ENCODE measurements at places on chromosomes 3 and 15.

DNA sequence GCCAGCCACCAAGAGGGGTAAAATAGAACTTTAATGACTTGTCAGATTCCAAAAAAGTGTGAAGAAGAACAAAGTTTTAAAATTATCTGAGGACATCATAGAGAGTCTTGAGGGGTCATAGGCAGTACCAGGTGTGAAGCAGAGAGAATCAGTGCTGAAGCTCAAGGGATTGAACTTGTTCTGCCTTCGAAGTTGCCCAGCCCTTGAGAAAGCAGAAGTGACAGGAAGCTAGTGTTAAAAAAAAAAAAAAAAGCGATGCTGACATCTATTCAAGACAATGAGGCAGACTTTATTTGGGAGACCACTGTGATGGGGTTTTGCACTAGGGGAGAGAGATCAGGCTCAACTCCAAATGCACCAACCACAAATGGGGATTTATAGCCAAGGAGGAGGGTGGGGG, 21.8 kb downstream of the FBXO22 start:
- no peak for DNase-seq

DNA sequence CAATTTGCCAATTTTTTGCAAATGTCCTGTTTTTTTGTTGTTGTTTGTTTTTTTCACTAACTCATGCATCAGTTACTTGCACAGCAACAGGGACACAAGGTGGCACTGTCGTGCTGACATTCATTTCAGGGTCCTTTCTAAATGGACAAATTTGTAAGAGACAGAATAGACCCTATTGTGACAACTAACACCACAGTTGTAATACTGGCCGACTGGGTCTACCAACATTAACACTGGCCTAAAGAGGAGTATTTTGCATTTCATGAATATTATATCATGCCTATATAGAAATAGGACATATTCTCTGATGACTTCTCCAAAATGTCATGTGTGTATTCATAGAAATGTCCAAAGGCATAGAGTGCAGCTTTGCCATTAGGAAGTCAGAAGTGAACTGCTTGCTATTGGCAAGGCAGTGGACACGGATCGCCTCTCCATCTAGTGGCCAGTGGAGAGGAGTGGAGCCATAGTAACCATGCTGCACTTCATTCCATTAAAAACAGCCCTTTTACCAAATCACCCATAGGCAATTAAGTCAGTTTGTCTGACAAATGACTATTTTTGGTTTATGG, 54.8 kb downstream of the ZBTB20 start:
- peak; percentile 13 for DNase-seq

GRCh38 chr3:66407611-66408218, 93.1 kb downstream of the LRIG1 start:
- DNase-seq: no peak

DNA sequence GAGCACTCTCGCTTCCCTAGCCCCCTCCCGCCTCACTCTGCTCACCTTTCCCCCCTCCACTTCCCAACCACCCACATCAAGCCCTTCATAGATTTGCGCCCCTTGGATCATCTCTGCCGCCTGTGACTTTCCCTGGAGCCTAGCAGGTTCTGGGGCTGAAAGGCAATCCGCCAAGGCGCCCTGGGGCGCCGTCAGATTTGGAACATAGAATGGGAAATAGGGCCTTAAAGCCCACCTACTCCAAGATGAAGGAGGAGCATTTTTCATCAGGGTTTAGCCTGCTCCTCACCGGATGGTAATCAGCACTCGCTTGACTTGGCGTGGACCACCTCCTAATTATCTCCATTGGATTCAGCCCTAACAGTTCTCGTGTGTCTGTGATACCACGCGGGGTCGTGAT, 1.3 kb downstream of the CPNE4 start:
- DNase-seq: no peak

GRCh38 chr15:67185051-67185450, 69.4 kb downstream of the AAGAB start:
- DNase-seq: no peak

GRCh38 chr3:37992271-37993066, 1.9 kb downstream of the VILL start:
- DNase-seq: no peak

GRCh38 chr3:119529883-119530282, 29.5 kb downstream of the CD80 start:
- no peak for DNase-seq

DNA sequence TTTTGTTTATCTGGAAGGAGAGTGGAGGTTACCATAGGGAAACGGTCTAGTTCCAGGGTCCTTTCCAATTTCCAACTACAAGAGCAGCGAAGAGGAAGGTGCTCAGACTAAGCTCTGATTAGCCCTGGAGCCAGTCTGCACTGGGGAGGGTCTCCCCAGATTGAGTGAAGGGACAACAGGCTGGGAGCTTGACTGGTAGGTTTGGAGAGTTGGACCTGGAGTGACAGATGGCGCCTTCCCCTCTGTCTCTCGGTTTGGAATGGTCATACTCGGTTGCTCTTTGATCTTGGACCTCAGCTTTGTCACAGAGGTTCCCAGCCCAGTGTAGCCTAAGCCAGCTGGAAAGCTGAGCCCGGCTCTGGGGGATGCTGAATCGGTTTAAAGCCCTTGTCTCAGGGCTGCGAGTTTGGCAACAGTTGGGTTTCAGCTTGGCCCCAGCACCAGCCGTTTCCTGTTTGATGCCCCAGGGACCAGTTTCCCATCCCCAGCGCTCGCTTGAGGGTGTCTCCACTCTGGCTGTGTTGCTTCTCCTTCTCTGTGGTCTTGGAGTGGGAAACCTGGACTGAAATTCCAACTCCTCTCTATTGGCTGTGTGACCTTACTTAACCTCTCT, 53.1 kb upstream of the ULK4 start:
- DNase-seq: no peak

DNA sequence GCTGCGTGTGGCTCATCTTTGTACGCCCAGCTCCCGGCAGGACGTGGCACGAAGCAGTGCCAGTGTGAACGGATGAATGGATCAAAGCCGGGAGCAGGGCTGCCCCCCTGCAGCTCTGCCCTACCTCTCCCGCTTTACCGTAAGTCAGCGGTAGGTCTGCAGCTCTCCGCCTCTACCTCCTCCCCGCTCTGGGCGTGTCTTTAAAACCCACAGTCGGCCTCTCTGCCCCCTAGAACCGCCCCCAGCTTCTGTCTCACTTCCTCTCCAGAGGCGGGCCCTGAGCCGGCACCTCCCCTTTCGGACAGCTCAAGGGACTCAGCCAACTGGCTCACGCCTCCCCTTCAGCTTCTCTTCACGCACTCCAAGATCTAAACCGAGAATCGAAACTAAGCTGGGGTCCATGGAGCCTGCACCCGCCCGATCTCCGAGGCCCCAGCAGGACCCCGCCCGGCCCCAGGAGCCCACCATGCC, at the start of gene PML:
TSS of gene PML (plus strand) at position 304 of the 471 bp plus-strand sequence. CDS start at position 401, 97 bp downstream.
- DNase-seq: peak; percentile 71

GRCh38 chr3:55000546-55000945, 72.7 kb upstream of the LRTM1 start:
- no peak for DNase-seq

- no peak for DNase-seq
These were observed 233.0 kb upstream of the PROK2 start for GRCh38 chr3:72017935-72018334.

GRCh38 chr3:23174426-23175039, 28.6 kb upstream of the UBE2E2 start:
- no peak for DNase-seq

- DNase-seq: no peak
These were observed 154.8 kb upstream of the TTC14 start for GRCh38 chr3:180447136-180447535.

- no peak for DNase-seq
These were observed 104.4 kb downstream of the TMCO5A start for GRCh38 chr15:38038659-38039442.

- DNase-seq: peak; percentile 31
These were observed at the start of gene PRRT3 for GRCh38 chr3:9951962-9952805. PRRT3 (minus strand) TSS chr3:9952408; CDS start chr3:9950115, 2,293 bp downstream.

GRCh38 chr3:124758851-124759635, 28.8 kb downstream of the UMPS start:
- no peak for DNase-seq

GRCh38 chr3:176352716-176353334, 844.5 kb downstream of the TBL1XR1 start:
- no peak for DNase-seq

DNA sequence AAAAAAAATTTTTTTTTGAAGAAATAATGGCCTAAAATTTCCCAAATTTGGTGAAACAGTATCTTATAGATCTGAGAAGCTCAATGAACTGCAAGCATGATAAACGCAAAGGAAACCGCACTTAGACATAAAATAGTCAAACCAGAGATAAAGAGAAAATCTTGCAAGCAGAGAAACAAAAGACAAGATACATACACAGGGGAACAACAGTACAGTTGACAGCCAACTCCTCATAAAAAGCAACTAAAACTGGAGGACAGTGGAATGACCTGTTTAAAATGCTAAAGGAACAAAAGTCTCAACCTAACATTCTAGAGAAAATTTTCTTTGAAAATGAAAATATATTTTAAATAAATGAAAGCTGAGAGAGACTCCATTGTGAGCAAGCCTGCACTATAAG, 107.5 kb downstream of the RASA2 start:
- DNase-seq: no peak
